ENCODE measurements at places on chromosomes 4 and X.

GRCh38 chrX:19343535-19344408, at the start of gene PDHA1:
TSS of gene PDHA1 (plus strand) at chrX:19343927. CDS start at chrX:19344038, 111 bp downstream.
- peak; percentile 57 for DNase-seq

DNA sequence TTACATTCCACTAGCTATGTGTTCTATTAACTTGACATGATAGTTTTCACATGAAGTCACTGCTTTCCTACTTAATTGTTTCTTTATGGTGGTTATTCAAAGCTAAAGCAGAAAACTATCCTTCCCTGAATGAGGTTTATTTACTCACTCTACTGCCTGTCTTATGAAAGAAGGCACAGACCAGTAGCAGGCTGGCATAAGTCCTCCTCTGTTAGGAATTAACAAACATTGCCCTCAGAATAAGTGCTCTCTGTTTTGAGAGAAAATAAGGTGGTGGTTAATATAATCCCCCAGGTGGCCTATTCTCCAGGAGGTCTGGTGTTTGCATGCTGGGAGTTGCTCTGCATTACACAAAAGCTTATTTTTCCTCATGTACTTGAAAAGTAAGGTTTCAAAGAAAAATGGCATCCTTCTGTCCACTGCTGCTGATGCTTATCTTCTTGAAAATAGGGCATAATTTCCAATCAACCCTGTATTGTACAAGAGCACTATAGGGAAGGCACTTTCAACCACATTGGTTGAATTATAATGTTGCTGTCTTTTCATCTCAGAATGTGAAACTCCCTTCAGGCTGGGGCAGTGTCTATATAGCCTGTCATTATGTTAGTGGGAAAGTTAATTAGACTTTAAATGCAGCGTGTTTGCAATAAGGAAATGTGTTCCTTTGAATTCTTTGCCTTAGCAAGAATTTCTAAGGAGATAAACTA, 119.7 kb upstream of the TBC1D9 start:
- no peak for DNase-seq

DNA sequence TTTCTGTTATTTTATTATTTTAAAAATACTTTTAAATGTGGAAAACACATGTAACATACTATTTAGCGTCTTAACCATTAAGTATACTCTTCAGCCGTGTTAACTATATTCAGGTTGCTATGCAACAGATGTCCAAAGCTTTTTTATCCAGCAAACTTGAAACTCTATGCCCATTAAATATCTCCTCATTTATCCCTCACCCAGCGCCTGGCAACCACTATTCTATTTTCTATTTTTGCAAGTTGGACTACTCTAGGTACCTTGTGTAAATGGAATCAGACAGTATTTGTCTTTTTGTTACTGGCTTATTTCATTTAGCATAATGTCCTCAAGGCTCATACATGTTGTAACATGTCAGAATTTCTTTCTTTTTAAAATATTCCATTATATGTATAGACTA, 174.6 kb downstream of the PCDH10 start:
- DNase-seq = no peak

GRCh38 chr4:152369203-152369901, 166.5 kb downstream of the FBXW7 start:
- no peak for DNase-seq

GRCh38 chr4:80540785-80541469, 205.4 kb downstream of the CFAP299 start:
- DNase-seq = no peak

GRCh38 chrX:94850811-94851210, 1176.8 kb downstream of the FAM133A start:
- DNase-seq = no peak

GRCh38 chrX:45788315-45788714, 587.6 kb upstream of the DIPK2B start:
- no peak for DNase-seq

DNA sequence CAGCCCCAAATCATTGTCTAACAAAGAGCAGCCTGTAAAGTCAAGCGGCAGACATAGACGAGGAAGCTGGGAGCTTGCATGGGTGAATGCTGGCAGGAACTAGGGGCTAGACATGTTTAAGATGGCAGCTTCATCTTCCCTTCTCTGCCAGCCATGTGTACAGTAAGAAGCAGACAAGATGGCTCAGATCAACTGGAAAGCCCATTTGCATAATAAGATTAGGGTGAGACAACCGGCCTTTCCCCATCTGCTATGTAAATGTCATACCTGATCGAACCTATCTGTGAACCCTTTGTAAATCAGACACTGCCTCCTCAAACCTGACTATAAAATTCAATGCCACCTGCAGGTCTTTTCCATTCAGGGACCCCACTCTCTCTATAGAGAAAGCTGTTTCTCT, 22.8 kb upstream of the HADH start:
- no peak for DNase-seq

DNA sequence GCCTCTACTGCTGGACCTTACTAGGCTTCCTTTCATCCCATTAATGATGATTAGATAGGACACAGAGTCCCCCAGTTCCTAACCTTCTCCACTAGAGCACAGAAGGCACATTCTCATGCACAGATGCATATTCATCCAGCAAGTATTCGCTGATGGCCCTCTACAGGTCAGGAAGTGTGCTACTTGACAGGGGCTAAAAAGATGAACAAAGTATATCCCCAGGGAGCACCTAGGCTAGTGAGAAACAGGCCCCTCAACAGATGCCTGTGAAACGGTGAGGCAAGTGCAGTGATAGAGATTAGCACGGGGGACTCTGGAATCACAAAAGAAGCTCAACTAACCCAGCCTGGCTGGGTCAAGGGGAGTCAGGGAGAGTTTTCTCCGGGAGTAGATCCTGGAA, 95.8 kb downstream of the MGST2 start:
- peak; percentile 41 for DNase-seq

GRCh38 chrX:123859409-123859845, 426 bp upstream of the XIAP start:
- DNase-seq = peak; percentile 33

- peak; percentile 14 for DNase-seq
Observed at GRCh38 chr4:73661646-73662119, 41.4 kb upstream of the RASSF6 start.

GRCh38 chrX:23383411-23383810, 48.8 kb downstream of the PTCHD1 start:
- DNase-seq = no peak

GRCh38 chr4:15891312-15891711, 47.2 kb downstream of the FGFBP1 start:
- DNase-seq = no peak

GRCh38 chr4:142405695-142406498, 440.2 kb downstream of the INPP4B start:
- peak; percentile 35 for DNase-seq

- DNase-seq = no peak
Observed at GRCh38 chr4:150974750-150975149, 40.3 kb downstream of the LRBA start.

- DNase-seq = no peak
Observed at GRCh38 chr4:118955515-118955914, 66.9 kb downstream of the SYNPO2 start.

Data from HTR-8/SVneo (cell line).